ENCODE measurements at places on chromosomes 6 and 20.

DNA sequence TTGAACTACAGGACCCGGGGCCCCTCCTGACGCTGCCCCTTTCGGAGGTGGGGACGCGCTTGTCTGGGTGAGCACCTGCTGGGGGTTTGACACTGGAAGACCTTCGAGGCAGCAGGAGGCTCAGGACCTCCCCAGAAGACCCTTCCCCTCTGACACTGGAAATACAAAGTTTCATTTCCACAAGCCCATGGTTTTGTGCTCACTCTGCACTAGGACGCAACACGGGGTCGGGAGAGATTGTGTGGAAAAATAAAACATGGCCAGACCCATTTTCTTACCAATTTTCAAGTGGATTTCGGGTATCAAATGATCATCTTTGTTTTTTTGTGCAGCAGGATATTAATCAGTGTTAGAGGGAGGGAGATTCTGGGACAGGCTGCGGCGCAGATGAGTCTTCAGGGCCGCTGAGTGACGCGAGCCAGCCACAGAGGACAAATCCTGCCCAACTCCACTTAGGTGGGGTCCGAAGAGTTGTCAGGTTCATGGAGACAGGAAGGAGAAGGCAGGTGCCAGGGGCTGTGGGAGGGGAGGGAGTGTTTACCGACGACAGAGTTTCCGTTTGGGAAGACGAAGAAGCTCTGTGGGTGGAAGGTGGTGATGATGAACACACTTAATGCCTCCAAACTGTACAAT, 160.0 kb upstream of the AFDN start:
- DNase-seq, result no peak

DNA sequence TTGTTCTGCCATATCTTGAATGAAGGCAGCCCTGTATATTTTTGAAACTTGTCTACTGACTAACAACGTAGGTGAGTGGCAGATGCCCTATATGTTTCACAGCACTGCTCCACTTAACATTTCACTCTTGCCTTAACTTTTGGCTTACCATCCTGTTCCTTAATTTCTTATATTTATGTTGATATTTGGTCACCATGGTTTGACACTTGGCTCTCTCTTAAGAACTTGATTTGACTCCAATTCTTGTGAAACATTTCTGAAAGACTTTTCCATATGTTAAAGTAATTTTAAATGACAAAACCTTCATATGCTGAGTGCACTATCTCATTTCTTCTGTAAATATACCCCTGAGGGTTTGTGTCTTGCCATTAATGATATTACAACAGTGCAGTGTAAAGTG, 434.3 kb upstream of the IMPG1 start:
- no peak for DNase-seq

GRCh38 chr6:56771189-56771588, 128.5 kb upstream of the DST start:
- no peak for DNase-seq

- DNase-seq, result peak; percentile 50
Observed at GRCh38 chr6:73854998-73855718, 159.2 kb downstream of the CD109 start.

- DNase-seq, result no peak
Observed at GRCh38 chr6:167817729-167818128, 9.0 kb upstream of the AFDN start.

GRCh38 chr20:37559312-37560027, 31.8 kb upstream of the BLCAP start:
- no peak for DNase-seq

DNA sequence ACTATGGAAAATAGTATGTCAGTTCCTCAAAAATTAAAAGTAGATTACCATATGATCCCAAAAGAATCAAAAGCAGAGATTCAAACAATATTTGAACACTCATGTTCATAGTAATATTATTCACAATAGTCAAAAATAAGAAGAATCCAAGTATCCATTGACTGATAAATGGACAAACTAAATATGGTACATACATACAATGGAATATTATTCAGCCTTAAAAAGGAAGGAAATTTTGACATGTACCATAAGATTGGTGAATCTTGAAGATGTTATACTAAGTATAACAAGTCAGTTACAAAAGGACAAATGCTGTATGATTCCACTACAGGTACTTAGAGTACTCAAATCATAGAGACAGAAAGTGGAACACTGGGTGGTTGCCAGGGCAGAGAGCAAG, 88.3 kb upstream of the TMEM30A start:
- no peak for DNase-seq

DNA sequence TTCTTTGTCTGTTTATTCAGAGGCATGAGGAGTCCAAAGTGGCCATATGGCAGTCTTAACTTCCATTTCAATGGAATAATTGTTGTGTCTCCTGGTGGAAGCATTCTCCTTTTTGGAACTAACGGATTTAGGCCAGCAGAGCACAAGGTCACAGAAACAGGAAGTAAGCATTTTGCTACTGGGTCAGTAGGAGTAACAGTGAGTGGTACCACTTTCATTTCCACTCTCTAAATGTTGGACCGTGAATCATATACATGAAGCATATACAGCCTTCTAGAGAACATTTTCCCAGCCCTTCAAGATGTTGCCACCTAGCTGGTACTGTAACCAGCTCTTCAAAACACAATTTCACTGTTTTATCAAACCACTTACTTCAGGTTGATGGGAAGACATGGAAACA, 182.8 kb downstream of the EYS start:
- DNase-seq, result no peak

- no peak for DNase-seq
Observed at GRCh38 chr20:55067158-55067825, 591.9 kb downstream of the DOK5 start.

DNA sequence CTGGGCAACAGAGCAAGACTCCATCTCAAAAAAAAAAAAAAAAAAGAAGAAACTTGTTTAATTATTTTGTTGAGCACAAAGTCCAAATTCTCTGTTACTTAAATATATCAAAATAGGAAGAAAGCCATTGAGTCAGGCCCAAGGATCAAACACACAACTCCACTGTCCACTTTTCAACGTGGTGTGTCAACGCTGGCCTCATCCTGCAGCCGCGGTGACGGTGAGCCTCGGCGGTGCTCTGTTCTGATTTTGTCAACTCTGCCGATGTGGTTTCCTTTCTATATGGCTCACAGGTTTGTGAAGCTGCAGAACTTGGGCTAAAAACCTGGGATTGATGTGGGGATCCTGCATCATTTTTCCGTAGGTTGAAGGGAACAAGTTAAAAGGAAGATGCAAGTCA, 3.2 kb upstream of the SMOC2 start:
- no peak for DNase-seq

- DNase-seq, result no peak
Observed at GRCh38 chr20:35237486-35237885, 11.0 kb downstream of the MMP24 start.

GRCh38 chr20:48569679-48570078, 258.1 kb downstream of the PREX1 start:
- DNase-seq, result no peak

DNA sequence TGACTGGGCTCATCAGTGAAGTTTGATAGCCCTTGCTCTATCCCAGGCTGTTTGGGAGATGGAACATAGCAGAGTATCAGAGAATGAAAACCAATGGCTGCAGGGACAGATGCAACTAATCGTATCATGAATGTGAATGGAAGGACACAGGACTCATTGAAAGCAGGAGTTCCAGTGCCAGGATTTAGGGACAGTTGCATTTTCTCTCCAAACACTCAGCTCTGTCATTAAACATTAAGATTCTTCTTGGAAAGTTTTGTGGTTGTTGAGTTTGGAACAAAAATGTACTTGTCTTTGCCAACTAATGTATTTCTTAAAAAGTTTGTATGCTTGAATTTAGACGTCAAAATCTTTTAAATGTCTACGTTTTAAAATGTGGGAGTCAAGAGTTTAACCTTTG, 31.0 kb upstream of the GSTA5 start:
- no peak for DNase-seq

DNA sequence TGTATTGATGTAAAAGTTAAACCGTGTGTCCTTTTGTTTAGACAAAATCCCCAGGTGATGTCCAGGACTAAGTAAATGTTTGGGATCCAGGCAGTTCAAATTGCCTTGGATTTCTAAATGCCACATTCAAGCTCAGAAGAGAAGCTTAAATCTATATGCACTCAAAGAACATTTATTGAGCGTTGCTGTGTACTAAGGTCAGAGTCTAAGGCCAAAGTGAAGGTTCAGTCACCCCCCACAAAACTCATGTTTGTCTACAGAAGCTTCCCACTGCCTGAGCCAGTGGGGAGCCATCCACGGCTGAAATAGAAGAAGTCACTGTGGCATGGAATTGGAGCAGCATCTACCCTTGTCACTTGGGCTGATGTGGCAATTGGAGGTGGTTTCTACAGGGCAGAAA, 70.7 kb upstream of the INSM1 start:
- DNase-seq, result no peak

DNA sequence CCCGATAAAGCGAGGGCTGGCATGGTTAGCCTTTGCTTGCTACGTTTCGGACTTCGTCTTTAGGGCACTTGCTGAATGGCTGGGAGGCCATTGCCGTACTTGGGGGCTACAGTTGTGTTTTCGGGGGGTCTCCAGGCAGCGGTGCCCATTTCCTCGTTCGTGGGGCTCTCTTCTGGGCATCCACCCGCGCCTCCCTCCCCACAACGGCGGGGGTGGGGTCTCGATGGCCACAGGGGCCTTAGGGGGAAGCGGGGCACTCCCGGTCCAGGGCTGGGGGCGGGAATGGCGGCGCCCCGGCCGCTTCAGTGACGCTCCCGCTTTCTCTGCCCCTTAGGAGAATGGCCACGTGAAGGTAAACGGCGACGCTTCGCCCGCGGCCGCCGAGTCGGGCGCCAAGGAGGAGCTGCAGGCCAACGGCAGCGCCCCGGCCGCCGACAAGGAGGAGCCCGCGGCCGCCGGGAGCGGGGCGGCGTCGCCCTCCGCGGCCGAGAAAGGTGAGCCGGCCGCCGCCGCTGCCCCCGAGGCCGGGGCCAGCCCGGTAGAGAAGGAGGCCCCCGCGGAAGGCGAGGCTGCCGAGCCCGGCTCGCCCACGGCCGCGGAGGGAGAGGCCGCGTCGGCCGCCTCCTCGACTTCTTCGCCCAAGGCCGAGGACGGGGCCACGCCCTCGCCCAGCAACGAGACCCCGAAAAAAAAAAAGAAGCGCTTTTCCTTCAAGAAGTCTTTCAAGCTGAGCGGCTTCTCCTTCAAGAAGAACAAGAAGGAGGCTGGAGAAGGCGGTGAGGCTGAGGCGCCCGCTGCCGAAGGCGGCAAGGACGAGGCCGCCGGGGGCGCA, 2.4 kb downstream of the MARCKS start:
- peak; percentile 35 for DNase-seq

GRCh38 chr6:167856999-167857660, 30.4 kb downstream of the AFDN start:
- no peak for DNase-seq

GRCh38 chr6:26295691-26296555, 69.1 kb upstream of the BTN3A2 start:
- DNase-seq, result no peak

DNA sequence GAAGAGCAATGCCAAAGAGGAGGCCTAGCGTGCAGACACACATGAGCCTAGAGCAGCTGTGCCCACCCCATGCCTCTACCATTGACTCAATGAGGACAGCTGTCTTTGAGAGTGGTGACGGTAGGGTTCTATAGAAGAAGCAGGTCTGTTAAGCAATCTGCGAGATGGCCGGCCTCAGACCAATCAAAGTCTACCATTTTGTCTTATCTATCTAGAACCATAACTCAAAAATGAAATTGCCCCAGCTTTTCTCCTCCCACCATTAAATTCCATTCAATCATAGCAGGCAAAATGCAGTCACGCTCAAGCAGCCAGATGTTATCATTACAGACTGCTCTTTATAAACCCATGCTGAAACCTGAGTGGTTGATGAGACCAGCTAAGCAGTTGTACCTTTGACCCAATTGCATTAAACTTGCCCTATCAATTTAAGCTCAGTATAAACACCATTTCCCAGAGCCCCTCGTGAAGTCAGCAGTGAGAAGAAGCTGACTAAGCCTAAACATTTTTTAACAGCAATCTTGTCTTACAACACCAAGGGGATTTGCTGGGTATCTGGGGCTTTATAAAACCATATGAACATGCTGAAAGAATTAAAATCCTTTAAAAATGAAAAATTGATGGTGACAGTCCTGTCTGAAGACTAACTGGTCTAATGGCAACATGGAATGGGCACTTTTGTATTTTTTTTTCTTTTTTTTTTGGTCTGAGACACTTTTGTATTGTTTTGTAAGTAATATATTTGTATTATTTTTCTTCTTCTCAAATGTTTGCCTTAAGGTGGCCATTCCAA, 57.5 kb downstream of the FOXC1 start:
- no peak for DNase-seq

- DNase-seq, result peak; percentile 42
Observed at GRCh38 chr6:49551866-49552129, 1.3 kb downstream of the C6orf141 start.

- no peak for DNase-seq
Observed at GRCh38 chr20:47370850-47371782, 14.6 kb upstream of the ZMYND8 start.

DNA sequence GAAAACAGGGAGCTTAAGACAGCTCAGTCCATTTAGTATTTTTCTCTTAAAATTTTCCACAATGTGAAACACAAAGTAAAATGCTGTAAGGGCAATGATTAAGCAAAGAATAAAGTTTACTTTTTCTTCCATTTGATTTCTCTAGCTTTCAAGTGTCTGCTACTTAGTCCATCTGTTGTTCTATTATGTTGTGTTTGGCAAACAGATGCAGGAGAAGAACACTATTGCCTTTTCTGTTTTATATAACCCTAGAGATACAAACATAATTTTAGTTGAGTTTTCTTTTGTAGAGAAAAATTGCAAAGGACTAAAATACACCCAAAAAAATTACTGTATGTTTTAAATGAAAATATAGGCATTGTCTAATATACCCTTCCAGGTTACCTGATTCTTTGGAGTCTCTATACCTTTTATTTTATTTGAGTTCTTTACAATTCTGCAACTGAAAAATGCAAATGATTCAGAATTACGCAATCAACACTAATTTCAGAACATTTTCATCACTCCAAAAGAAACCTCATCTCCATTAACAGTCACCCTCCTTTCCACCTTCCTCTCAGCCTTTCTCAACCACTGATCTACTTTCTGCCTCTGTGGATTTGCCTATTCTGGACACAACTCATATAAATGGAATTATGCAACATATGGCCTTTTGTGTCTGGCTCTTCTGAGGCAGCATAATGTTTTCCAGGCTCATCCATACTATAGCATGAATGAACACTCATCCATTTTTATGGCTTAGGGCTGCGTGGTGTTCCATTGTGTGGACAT, 96.9 kb downstream of the MKKS start:
- DNase-seq, result no peak

- no peak for DNase-seq
Observed at GRCh38 chr20:20085812-20086211, 33.5 kb downstream of the CFAP61 start.

- DNase-seq, result no peak
Observed at GRCh38 chr6:130908188-130908587, 81.0 kb downstream of the SMLR1 start.

- DNase-seq, result no peak
Observed at GRCh38 chr6:151443911-151444621, 7.9 kb downstream of the RMND1 start.

GRCh38 chr20:44092551-44093248, 94.3 kb downstream of the JPH2 start:
- DNase-seq, result no peak

GRCh38 chr6:9621276-9621675, 793.6 kb downstream of the TFAP2A start:
- peak; percentile 33 for DNase-seq

Data from head of caudate nucleus (tissue), 42 donors.